ENCODE measurements at places on chromosomes 2 and 18.

DNA sequence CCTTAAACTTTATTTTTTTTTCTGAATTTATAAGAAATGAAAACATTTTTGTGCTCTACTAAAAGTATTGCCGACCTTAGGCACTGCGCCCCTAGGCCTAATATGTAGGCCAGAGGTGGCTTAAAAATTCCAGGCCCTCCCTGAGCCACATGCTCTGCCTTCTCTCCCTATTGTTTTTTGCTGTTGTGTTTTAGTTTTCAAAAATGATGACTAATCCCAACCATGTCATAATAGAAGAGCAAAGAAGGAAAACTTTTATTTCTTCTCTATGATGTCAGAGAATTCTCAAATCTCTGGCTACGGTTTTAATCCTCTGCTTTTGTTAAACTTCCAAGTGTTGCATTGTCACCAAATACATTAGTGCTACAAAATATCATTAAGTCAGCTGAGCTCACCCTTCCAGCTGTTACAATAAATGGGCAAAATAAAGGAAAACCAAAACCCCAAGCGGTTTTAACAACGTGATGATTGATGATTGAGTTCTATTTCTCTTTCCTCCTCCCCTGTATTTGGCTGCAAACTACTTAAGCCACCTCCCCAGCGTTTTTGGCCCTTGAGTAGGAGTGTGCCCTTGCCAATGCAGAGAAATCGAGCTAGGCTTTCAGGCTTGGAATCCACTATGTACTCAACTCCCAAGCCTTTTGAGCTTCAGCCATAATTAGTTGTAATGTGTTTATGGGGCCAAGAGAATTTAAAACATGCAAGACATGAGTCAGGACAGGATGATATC, 163.5 kb upstream of the POU3F3 start:
- no peak for DNase-seq

GRCh38 chr2:232898592-232899543, 28.8 kb downstream of the SNORC start:
- DNase-seq, result peak; percentile 38

DNA sequence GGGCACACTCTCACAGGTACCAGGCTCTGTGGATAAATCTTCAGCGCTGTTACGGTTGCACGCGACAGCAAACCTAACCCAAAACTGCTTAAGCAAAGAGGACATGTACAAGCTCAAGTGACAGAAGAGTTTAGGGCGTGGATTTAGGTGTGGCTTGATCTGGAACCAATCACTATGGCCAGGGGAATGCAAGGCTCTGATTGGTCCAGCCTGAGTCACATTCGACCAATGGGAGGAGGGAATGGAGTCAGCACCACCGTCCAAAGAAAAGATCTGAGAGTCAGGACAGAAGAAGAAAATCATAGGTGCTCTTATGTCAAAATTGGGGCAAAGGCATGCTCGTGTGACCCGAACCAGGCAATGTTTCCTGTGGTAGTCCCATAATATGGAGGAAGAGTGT, 139.0 kb downstream of the TRIM43 start:
- no peak for DNase-seq

DNA sequence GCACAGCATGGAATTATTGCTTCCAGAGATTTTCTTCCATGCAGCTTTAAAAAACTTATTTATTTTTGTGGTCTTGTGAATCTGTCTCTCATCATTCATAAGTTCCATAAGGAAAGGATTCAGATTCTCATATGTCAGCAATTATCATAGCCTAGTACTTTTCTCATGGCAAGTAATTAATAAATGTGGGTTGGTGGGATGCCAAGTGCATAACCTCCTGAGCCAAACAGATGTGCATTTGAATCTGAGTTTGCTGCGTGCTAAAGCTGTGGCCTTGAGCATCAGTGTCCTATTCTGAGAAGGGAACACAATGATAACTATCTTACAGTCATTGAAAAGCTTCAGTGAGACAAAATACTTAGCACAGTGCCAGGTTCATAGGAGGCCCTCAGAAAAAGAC, 331.9 kb downstream of the PDE11A start:
- DNase-seq, result no peak

GRCh38 chr2:155485141-155485842, 786.8 kb downstream of the KCNJ3 start:
- DNase-seq, result no peak

DNA sequence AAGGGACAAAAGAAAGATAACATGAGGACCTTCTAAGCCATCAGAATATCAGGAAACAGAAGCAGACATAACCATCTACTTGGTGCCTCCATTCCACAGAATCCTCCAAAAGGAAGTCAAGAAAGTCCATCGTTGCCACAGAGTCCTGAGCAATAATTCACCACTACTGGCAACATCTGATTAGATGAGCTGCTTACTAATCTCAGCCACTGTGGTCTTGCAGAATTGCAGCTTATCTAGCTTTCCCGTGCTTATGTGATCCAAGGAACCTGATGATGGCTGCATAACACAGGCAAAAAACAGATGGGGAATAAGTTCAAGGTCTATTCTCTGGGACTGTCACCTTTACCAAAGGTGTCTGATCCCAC, 278.5 kb downstream of the AFF3 start:
- no peak for DNase-seq

GRCh38 chr2:27209621-27210401, 2.0 kb upstream of the ATRAID start:
- peak; percentile 10 for DNase-seq

- DNase-seq, result no peak
Measured at GRCh38 chr2:11785611-11785940, 39.1 kb downstream of the LPIN1 start.

DNA sequence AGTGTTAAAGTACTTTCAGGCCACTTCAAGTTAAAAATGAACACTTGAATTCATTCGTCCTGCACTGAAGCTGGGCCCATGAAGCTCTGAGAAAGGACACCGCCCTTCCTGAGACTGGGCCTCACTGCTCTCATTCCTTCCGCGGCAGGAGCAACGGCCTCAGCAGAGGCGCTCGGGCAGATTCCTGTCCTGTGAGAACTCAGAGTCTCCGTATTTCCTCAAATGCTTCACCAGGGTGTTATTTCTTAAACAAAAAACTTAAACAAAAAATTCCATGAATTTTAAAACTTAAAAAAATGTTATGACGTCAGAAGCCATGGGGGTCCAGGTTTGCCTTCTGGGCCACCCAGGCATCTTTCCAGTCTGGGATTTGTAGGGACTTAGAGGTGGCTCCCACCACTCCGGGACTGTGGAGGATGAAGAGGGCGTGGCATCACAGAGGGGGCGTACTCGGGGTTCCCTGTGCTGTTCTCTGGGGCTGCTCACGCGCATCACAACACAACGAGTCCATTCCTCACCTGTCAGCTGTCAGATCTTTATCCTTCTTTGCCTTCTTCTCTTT, 115.9 kb upstream of the ASB18 start:
- no peak for DNase-seq

DNA sequence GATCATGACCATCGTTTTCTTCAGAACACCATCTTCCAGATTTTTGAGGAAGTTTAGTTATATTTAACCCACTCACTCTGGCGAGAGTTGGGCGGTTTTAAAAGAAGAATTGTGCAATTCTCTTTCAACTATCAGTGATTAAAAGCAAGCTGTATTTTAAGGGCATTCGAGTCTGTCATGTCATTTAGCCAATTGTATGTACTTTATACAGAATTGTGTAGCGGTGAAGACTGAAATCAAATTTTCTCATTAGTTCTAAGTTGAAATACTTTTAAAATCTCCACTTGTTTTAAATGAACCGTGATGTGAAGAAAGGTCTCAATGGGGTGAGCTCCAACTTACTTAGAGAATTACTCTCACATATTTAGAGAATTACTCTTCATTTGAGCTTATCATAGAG, 214.6 kb upstream of the DTNA start:
- no peak for DNase-seq

- DNase-seq, result no peak
Measured at GRCh38 chr2:45812011-45812500, 160.6 kb downstream of the PRKCE start.

- DNase-seq, result no peak
Measured at GRCh38 chr2:65700720-65701119, 268.3 kb upstream of the SPRED2 start.

All from dermis microvascular lymphatic vessel endothelial cell (primary cell).